ENCODE measurements at places on chromosomes 11 and 22. TPM values are rescaled to one million over a fixed set of nuclear protein-coding genes. Genes with fewer than 3 reads are reported as not detected.

DNA sequence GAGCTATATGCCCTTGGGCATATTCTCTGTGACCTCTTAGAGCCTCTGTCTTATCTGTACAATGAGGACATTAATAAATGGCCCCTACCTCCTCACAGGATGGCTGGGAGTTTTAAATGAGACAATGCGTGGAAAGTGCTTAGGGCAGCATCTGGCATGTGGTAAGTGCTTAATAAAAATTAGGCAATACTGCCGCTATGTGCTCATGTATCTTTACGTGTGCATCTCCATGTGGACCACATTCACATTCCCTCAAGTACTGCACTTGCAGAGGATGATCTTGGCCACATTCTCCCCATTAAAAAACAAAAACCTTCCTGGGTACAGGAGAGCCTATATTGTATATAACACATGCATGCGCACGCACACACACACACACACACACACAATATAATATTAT, 19.1 kb upstream of the BSX start:
- no peak for DNase-seq

- no peak for DNase-seq
Observed at GRCh38 chr11:122697636-122698167, 42.2 kb downstream of the UBASH3B start.

DNA sequence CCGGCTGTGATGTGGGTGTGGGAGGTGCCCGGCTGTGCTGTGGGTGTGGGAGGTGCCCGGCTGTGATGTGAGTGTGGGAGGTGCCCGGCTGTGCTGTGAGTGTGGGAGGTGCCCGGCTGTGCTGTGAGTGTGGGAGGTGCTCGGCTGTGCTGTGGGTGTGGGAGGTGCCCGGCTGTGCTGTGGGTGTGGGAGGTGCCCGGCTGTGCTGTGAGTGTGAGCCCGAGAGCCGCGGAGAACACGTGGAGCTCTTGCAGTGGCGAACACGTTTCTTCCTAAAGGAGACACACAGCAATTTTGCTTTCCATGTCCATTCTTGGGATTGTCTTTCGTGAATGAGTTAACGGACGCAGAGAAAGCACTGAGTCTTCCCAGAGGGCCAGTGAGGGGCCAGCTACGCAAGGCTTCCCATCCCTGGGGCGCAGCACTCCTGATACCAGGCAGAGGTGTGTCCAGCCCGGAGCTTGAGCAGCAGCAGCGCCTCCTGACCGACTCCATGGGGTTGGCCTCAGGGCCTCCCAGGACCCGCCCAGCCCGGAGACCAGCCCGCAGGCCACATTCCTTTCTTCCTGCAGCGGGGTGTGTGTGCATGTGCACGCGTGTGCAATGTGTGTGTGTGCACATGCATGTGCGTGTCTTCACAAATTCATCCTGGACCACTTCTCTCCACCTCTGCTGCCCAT, 245.0 kb upstream of the B3GAT1 start:
- peak; percentile 64 for DNase-seq

- DNase-seq = peak; percentile 45
Observed at GRCh38 chr11:45187375-45187774, 40.9 kb downstream of the PRDM11 start.

DNA sequence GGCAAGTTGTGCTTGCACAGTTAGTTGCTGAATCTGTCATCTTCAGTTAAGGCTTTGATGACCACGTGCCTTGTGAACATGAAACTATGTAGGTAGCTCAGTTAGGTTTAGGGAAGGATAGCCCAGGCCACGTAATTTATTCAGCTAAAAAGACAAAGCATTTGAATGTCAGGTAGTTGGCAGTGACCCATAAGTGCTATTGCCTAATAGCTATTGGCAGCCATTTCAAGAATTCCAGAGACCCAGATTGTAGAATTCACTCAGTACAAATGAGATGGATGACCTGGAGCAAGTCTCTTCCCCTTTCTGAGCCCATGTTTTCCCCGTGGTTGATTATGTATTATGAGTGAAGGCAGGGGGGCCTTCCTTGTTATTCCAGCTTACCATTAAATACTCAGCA, 265.3 kb upstream of the ANO5 start:
- DNase-seq = no peak

DNA sequence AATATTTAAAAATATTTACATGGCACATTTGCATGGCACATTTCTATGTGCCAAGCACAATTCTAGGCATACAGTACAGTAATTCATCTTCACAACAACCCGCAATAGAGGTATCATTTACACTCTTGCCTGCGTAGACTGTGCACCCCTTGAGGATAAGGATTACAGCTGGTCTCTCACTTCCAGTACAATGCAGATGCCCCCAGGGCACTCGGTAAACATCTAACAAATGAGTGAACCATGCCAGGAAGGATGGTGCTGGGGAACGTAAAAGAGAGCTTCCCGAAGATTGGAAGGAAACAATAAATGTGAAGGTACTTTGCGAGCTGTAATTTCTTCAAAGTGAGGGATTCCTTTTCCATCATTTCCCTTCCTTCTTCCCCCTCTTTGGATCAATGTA, 1.3 kb downstream of the PRPF19 start:
- DNase-seq = no peak

GRCh38 chr11:111352935-111353710, 26.0 kb downstream of the POU2AF1 start:
- no peak for DNase-seq

GRCh38 chr11:19951558-19952115, 208.6 kb downstream of the DBX1 start:
- peak; percentile 37 for DNase-seq

GRCh38 chr22:46612904-46613605, 7.1 kb upstream of the GRAMD4 start:
- no peak for DNase-seq

DNA sequence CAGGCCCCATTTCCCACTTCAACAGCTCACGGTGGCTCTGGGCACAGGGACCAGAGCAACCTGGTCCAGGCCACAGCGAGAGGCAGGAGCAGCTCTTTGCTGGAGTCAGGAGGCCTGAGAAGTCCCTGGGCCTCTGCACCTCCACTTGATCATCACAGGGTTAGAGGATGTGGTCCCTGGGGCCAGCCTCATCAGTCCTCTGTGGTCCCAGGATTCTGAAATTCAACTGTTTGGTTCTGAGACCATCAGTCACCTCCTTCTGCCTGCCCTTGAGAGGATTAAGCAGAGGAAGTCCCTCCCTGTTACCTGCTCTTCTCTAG, 24.9 kb upstream of the CBX7 start:
- no peak for DNase-seq

- peak; percentile 48 for DNase-seq
Observed at GRCh38 chr11:82734120-82734479, 436 bp upstream of the FAM181B start.

DNA sequence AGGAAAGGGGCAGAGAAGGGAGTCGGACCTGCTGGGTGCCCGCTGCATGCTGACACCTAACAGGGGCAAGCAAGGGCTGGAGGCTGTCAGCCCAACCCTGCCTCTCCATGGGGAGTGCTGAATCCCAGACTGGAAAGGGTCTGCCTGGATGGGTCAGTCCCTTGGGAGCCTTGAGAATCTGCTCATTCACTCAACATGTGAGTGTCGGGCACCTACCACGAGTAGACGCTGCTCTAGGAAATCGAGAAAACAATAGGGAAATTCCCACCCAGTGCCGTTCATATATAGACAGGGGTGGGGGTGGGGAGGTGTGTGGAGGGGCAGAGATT, 4.4 kb upstream of the CTSD start:
- DNase-seq = no peak

GRCh38 chr11:44788536-44789261, 61.9 kb downstream of the TSPAN18 start:
- DNase-seq = no peak

- DNase-seq = no peak
Observed at GRCh38 chr22:50609599-50609998, 9.0 kb downstream of the MAPK8IP2 start.

DNA sequence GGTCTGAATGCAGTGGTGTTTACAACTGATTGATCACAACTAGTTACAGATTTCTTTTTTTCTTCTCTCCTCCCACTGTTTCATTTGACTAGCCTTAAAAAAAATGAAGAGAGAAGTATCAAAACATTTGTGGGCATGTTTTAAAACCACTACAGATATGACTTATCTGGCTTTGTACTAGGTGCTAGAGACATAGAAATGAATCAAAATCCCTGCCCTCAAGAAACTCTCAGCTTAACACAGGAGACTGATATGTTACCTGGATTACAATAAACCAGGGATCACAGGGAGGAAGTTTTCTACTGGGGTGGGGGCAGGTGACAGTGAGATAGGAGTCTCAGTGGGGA, 25.2 kb upstream of the CTR9 start:
- no peak for DNase-seq

Gene GP1BB
- total RNA-seq = 1.8 TPM

Gene CHCHD10
- 0.88 TPM for total RNA-seq

Gene MMP11
- total RNA-seq = 23.5 TPM

Gene ATF4
- total RNA-seq = 590 TPM

Gene MUC2
- total RNA-seq = not detected

Gene APOL1
- 38.7 TPM for total RNA-seq

Gene RNF26
- total RNA-seq = 5.0 TPM

Gene PPFIBP2
- total RNA-seq = 16.8 TPM

Gene CD248
- 107 TPM for total RNA-seq

Gene PHLDA2
- total RNA-seq = 3.8 TPM

Gene YPEL4
- 0.72 TPM for total RNA-seq

Gene C22orf23
- 0.72 TPM for total RNA-seq

Gene KDM4D
- 0.88 TPM for total RNA-seq

Gene CUL5
- total RNA-seq = 45.2 TPM

Gene LRRC74B
- under 0.01 TPM for total RNA-seq

Gene HTR3B
- not detected for total RNA-seq

Gene DEUP1
- total RNA-seq = under 0.01 TPM

Gene OR10D3
- total RNA-seq = not detected

Gene NEFH
- under 0.01 TPM for total RNA-seq

All from osteoblast (primary cell).